Stimulated activated CD8-positive, alpha-beta memory T cell treated with anti-CD3 and anti-CD28 coated beads, Interleukin-12 subunit alpha, Interleukin-12 subunit beta, amount 100 ng/mL, for 4 hours (primary cell): ENCODE measurements at places on chromosomes 1 and 21.

DNA sequence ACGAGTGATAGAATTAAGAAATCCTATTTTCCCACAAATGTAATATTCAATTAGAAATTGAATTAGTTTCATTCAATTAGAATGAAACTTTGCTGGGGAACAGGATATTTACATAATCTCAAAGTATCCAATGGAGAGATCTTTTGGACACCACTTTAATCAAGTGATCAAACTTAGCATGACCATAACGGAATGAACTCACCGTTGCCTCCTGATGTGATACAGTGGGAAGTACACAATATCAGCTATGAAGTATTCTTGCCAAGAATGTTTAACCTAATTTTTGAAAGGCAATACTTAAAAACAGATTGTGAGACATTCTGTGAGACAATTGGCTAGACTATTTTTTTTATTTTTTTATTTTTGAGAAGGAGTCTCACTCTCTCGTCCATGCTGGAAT lies 16.6 kb downstream of the CDKN2C start:
- DNase-seq: no peak

DNA sequence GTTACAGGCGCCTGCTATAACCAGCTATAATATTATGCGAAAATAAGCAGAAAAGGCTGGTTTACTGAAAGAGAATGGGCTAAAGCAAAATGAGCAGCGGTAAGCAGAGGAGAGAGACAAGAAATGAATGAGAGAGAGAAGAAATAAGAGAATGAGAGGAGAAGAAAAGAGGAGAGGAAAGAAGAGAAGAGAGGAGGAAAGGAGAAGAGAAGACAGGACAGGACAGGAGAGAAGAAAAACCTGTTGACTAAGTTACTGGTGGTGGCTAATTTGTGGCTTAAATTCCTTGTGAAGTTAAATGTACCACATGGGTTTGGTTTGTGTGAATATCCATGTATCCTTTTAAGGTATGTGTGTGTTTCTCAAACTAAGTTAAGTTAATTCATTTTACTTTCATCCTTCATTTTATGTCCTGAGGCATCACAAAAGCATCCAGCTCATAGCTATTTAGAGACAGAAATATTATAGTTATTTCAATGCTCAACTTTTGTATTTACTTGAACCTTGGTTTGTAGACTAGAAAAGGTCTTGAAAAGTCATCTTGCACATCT lies 3.1 kb upstream of the DDR2 start:
- no peak for DNase-seq

DNA sequence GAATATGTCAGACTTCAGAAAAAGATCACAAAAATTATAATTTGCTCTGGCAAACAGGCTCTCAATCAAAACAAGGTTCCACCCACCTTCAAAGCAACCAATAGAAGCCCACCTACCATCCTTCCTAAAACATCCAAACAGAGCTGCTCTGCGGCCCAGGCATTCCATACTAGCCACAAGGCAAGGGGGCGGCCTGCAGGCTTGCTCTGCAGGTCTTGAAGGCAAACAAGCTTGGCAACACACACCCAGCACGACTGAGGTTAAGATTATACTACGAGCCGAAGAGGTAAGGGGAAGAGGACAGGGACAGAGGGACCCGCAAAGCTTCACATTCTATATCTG lies 207.3 kb downstream of the SLC45A1 start:
- DNase-seq: no peak

- no peak for DNase-seq
Observed at GRCh38 chr1:117396636-117397035, 29.4 kb downstream of the MAN1A2 start.

DNA sequence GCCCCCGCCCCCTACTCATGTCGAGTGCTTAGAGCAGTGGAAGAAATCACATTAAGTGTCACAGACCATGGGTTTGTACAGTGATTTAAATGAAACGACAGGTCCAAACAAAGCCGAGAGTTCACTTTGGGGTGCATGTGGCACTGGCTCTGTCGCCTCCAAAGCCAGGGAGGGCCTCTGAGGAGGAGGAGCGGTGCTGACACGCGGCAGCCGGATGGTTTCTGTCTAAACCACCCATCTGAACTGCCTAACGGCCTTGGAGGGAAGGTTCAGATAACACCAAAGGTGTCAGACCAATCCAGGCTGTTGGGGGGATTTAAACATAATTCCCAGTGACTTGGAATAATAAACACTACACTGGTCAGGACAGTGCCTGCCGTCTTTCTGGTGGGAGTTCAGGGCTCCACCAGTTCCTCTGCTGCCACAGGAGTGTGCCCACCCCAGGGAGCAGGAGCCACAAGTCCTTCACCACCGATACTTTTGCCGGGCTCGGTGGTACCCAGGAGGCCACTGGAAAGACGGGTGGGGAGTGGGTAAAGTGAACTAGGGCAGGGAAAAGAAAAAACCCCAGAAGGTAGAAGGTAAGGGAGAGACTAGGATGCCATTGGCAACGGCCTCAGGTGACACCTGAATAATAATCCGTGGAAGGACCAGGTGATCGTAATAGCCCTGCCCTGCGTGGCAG lies 78.2 kb downstream of the SLC66A1 start:
- no peak for DNase-seq

GRCh38 chr1:94160811-94161210 lies 39.9 kb upstream of the ABCA4 start:
- DNase-seq: no peak

GRCh38 chr1:32201011-32201855 lies 838 bp downstream of the CCDC28B start:
- peak; percentile 52 for DNase-seq

GRCh38 chr1:185500001-185500626 lies 183.1 kb upstream of the IVNS1ABP start:
- DNase-seq: no peak

DNA sequence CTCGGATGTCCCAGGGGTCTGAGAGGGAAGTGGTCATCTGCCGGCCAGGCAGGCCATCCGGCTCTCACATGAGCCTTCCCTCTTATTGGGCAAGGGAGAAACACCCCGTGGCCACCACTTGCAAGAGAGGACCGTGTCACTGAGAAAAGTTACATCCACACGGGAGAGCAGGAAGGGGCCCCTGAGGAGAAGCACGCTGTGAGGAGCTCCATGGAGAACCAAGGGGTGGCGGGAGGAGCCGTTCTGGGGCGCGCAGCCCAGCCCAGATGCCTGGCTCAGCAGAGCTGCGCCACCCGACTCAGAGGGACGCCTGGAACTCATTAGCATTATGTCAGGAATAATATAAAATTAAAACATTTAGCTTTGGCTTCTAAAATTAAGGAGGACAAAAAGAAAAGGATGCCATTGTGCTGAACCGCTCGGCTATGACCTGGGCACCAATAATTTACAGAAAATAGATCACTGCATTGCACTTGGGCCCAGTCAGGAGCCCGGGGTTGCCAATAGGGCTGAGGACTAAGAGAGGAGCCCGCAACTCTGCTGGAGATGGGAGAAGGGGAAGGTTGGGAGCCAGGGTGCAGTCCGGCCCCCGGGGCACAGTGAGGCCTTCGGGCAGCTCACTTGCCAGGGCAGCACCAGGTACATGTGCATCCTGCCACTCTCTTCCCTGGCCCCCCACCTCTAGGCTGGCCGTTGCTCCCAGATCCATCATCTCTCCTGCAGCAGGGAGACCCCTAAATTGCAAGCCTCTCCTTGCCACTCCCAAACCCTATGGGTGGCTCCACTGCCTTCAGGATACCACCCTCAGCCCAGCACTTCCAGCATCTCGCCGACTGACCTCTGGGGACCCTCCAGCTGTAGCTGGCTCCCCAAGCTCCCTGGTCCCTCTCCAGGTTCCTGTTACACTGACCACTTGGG lies 84.8 kb downstream of the DMRTB1 start:
- no peak for DNase-seq

- no peak for DNase-seq
Observed at GRCh38 chr1:54109129-54110090, 43.4 kb downstream of the CDCP2 start.

DNA sequence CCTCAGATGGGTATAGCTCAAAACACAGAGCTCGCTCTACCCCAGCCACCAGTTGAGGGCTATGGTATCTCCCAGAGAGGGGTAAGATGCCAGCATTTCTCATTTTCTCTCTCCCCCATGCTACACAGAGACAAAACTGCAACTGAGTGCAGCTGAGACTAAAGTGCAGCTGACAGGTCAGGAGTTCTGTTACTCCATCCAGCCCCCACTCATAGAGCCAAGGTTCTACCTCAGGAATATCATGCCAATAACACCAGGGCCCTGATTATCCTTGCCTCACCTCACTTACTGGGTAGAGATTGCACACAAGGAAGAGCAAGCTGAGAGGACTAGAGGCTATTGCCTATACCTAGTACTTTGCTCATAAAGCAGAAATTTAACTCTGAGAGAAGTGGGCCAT lies 34.6 kb downstream of the DPYD start:
- DNase-seq: no peak

- DNase-seq: no peak
Observed at GRCh38 chr1:183388735-183389134, 29.4 kb downstream of the NMNAT2 start.

DNA sequence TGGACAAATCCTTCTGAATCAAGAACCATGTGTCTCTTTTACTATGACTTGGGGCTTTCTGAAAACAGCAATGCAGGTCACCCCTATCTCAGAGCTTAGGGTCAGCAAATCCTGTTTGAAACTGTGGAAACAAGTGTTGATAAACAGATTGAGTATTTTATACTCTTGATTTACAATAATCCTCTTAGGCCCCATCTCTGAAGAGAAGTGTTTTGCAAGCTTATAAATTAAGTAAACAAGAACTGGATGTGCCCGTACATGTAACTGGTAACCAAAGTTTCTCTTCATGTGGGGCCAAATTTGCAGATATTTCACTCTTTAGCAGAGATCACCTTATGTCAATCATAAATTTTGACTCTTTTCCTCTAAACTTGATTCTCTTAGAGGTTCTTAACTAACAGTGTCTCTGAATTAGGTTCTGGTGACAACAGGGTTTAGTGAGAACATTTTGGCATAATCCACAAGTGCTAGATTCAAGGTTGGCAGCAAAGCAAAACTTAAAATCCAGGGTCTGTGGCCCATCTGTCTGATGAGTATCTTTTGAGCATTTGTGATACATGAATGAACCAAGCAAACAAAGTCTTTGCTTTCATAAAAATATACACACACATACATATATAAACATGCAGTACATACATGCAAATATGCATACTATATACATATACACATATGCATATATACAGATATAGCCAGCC lies 183.0 kb upstream of the HOOK1 start:
- no peak for DNase-seq

DNA sequence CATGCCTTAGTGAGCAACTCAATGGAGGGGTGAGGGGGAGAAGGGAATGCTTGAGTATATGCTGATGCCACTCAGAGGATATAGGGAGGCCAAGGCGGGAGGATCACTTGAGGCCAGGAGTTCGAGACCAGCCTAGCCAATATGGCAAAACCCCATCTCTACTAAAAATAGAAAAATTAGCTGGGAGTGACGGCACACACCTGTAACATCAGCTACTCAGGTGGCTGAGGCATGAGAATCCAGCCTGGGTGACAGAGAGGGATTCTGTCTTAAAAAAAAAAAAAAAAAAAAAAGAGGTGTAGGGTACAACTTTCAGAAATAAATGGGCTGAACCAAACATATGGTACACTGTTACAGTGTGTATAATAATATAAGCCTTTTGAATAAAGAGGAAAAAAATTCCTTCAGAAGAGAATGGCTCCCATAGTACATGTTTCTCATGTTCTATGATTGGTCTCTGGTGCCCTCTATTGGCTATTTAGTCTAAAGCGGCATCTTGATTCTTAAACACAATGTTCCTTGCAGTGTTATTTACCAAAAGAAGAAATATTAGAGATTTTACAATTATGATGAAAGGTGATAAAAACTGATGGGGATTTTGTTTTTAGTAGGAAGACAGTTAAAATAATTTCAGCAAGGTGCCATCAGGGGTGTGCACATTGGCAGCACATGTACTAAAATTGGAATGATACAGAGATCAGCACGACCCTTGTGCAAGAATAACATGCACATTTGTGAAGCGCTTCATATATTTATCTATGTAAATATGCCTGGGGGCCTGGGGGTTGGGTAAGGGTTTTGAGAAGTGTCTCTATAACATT lies 109.8 kb downstream of the PATJ start:
- no peak for DNase-seq

DNA sequence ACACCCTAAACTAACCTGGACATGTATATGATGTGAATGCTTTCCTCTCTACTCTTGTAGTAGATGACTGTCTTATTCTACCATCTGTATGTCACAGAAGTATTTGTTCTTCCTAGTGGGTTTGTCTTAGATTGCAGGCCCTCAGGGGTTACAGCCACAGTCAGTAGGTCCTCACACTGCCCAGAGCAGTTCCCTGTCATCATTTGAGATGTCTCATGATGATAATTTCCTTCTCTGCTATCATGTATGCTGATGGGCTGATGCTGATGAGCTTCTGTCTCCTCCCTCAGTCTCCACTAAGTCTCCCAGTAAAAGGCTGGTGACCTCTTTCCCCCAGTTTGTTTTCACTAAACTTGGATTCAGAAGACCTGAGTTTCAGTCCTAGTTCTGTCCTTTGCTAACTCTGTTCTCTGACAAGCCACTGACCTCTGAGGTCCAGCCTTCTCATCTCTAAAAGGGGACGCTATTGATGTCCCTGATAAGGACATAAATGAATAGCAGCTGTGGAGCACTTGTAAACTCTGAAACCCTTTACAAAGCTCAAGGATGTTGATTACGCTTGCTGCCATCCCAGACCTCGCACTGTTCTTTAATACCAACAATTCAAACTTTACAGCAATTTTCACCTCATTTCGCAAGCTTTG lies 3.1 kb upstream of the ETV3 start:
- DNase-seq: no peak
